ENCODE measurements at places on chromosomes 3 and 15.
A peak's percentile ranks its signal among the peaks of the same experiment; 100 is the strongest.

GRCh38 chr3:45776301-45776595 lies 20.1 kb downstream of the SLC6A20 start:
- DNase-seq: no peak

GRCh38 chr3:128415200-128415772 lies 51.4 kb downstream of the DNAJB8 start:
- DNase-seq: no peak

DNA sequence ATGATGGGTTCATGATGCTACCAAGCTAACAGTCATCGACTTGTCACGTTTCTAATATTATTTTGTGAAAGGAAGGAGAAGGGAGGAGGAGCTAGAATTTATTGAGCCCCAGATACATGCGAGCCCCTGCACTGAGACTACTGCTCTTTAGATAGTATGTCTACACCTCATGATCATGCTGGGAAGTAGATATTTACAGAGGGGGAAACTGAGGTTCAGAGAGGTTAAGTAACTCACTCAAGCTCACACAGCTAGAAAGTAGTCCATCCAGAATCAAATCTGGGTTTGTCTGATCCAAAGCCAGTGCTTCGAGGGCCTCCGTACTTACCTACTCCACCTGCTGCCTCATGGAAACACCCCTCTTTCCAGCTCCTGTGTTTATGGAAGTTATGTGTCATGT lies 38.8 kb upstream of the DLG1 start:
- no peak for DNase-seq

DNA sequence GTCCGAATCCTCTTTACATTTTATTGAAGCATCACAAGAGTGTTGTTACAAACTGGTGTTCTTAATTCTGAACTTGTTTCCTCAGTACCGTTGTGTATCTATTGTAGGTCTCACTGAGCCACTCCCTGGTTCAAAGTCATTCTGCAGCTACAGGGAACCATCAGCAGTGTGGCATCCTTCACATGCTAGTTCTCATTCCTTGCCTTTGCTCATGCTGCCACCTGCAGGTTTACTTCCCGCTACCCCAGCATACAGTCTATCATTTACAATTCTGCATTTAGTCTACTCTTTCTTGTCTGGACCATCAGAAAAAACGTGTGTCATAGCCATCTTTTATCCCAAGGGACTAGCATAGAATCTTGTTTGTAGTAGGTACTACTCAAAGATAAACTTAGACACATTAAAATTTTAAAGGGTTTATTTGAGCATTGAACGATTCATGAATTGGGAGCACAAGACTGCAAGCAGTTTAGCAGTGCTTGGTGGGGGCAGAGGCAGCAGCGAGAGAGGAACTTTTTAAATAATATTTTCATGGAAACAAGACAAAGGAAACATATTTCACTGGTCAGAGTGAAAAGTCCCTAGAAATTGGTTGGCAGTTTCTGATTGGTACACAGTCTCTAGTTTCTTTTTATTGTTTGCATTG lies 402.1 kb downstream of the CADM2 start:
- DNase-seq: peak; percentile 94

DNA sequence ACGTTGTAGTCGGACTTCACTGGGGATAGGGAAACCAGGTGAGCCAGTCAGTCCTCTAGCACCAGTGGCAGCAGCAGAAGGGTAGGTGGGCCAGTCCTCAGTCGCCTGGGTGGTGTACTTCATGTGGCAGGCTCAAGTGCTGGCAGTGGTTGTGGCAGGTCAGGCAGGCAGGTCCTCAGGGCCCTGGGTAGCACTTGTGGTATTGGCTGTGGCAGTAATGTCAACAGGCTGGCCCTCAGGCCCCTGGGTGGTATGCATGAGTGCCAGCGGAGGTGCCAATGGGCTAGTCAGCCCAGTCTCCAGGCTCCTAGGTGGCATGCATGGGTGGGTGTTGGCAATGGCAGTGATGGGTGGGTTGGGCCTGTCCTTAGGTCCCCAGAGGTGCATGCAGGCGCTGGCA lies 40.6 kb downstream of the FAIM start:
- no peak for DNase-seq

DNA sequence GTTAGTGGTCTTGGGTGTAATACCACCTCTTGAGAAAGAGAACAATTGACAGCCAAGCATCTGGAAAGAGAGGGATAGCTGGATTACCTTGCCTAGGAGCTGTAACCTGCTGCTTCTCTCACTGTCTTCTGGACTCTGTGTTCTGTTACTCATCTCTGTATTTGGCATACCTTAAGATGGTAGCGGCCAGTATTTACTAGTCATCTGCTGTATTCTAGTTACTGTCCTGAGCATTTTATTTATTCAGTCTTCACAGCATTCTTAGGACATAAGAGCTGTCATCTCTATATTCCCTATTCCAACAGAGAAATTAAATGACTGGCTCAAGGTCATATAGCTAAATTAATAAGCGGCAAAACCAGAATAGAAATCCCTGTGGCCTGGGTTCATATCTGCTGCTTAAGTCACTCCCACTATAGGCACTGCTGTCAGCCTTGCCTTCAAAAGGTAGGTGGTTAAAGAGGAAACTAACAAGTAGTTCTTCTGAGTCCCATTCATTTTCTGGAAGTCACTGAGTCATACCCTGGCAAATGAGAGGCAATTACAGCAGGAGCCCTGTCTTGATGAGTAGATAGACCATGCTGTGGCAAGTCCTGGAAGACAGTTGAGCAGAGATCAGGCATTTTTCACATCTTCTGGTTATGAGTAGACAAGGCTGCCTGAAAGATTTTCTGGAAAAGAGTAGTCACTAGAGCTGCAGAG lies 68.2 kb downstream of the RAB7A start:
- DNase-seq: no peak

DNA sequence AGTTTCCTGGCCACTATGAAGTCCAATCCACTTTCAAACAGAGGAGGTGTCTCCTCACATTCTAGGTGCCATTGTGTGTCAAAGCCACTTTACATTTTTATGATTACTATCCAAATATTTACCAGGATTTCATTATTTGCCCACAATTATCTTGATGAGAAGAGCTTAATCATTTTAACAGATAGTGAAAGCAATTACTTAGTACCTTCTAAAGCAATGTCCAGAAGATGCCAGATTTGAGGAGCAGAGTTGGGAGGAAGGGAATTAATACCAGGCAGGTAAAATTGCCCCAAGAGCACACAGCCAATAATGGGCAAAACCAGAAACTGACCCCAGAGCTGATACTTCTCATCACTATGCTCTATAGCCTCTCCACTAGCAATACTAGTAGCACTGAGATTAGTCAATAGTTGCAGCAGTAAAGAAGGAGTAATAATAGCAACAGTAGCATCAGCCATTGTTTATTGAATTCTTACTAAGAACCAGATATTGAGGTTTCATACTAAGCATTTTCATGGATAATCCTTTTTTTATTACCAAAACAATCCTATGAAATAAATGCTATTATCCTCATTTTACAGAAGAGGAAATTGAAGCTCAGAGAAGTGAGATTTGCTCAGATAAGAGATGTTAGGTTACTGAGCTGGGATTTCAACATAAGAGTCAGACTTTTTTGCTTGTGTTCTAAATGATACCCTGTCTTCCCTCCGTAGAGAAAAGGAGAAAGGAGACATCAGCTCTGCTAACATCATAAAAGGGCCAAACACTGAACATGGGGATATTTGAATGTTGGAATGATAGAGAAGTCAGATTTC lies 509.3 kb upstream of the CFAP20DC start:
- DNase-seq: no peak

- no peak for DNase-seq
Observed at GRCh38 chr3:5095886-5096285, 26.2 kb upstream of the ARL8B start.

- no peak for DNase-seq
Observed at GRCh38 chr3:71930056-71930991, 145.4 kb upstream of the PROK2 start.

DNA sequence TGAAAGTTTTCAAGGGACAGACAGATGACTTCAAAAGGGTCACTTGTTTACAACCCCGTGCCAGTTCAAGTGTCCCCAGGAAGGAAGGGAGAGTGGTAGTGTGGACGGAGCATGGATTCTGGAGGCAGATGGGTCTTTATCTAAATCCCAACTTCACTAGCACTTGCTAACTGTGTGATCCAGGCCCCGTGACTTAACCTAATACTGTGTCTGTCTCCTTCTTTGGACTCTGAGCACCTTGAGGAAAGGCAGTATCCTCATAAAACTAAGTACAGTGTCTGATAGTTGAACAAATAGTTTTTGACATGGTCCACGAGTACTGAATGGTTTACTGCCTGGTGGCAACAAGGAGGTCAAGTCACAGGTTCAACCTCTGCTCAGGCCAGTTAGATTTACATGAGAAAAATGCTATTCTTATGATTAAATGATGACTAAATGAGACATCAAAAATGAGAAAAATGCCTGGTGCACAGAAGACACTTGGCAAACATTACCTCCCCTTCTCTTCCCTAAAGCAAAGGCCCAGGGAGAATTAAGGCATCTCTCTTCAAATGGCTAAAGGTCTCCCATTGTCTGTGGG lies 48.9 kb downstream of the ABCC5 start:
- no peak for DNase-seq

GRCh38 chr3:85785766-85786165 lies 827.0 kb downstream of the CADM2 start:
- no peak for DNase-seq

DNA sequence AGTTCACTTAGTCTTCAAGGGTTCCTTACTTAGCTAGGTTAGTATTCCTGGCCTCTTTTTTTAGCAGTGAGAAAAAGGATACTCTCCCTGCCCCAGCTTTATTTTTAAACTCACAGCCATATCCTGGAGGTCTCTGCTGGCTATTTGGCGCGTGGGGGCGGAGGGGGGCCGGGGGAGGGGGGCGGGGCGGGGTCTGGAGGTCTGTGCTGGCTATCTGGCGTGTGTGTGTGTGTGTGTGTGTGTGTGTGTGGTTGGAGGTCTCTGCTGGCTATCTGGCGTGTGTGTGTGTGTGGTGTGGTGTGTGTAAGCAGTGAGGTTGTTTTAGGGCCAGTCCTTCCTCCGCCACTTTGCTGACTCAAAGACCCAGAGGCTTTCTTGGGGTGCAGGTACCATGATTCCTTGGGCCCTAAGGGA lies 579 bp upstream of the PLAAT1 start:
- no peak for DNase-seq

GRCh38 chr3:183328823-183329222 lies 75.8 kb downstream of the B3GNT5 start:
- DNase-seq: no peak

DNA sequence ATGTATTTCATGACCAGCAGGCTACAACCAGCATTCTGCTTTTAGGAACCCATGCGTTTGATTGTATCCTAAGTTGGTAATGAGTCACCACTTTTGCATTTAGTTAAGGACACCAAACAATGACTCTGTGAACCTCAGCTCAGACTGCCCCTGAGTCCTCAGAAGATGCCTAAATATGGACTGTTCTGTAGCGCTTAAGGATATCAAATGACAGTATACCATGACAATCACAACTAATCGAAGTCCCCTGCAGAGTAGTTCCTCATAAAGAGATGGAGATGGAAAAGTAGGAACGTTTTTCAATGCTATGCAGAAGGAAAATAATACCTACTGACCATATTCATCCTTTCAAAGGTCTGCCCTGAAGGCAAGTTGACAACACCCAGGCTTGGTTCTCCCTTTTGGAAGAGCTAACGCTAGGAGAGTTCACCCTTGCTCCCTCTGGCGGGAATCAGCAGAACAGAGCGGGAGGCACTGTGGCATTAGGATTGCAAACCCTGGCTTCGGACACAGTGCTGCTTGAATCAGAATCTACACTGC lies 508.6 kb downstream of the FHIT start:
- no peak for DNase-seq

DNA sequence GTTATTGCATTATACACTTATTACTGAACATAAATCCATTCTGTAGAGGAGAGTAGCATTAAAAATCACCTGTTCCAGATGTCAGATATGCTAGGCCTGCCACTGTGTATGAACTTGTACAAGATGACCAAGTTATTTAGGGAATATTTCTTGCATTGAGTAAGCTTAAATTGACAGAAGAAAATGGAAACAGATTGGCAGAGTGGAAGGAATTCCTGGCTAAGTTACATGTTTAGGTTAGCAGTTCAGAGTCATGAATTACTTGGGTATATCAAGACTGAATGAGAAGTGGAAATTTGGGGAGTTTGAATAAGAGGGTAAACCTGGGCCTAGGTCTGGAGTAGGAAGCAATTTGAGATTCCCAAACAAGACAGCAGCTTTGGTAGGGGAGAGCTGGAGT lies 44.6 kb downstream of the ARHGAP31 start:
- no peak for DNase-seq

GRCh38 chr3:108505811-108506210 lies 4.6 kb downstream of the MYH15 start:
- no peak for DNase-seq

- peak; percentile 46 for DNase-seq
Observed at GRCh38 chr3:193842029-193842798, 249.2 kb downstream of the OPA1 start.

DNA sequence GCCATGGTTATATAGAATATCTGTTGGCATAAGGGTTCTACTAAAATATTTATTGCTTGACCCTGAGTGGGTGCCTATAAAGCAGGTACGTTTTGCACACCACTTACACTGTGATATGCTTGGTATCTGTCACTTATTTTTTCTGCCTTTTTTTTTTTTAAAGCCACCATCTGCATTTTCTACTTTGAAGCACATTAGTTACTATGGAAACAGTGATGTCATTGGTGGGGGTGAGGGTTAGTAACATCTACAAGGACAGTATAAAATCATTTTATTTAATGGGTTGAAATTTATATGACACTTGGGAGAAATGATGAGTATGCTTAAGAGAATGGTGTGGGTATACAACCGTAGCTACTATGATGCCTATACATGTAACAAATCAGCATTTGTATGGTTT lies 25.6 kb downstream of the SLCO3A1 start:
- no peak for DNase-seq

DNA sequence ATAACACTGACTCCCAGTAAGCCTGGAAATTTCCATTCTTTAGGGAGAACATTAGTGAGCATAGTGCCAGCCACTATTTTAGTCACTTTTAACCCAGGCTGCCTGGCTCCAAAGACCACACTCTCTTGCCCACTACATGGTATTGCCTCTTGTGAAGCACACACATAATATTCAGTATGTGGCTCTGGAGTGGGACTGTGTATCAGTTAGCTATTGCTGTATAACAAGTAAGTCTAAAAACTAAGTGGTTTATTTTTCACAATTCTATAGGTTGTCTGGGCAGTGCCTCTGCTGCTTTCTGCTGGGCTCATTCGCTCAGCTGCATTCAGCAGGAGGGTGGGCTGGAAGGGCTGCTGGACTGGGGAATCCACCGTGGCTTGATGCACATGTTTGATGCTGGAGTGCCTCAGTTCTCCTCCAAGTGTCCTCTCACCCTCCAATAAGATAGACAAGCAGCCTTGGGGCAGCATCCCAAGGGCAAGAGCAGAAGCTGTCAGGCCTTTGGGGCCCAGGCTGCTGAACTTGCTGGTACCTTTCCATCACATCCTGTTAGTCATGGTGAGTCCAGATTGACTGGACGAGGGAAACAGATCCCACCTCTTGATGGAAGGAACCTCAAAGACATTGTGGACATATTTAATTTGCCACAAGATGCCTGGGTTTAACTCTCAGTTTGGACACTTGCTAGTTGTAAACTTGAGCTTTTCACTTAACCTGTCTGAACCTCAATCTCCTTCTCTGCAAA lies 66.6 kb upstream of the TLE3 start:
- no peak for DNase-seq

GRCh38 chr3:195867631-195868335 lies 40.6 kb downstream of the TNK2 start:
- DNase-seq: no peak

- no peak for DNase-seq
Observed at GRCh38 chr3:123071146-123071545, 4.3 kb downstream of the PDIA5 start.
